SW480 (cell line): ENCODE measurements at places on chromosomes 3 and 15.
A peak's percentile ranks its signal among the peaks of the same experiment; 100 is the strongest.

DNA sequence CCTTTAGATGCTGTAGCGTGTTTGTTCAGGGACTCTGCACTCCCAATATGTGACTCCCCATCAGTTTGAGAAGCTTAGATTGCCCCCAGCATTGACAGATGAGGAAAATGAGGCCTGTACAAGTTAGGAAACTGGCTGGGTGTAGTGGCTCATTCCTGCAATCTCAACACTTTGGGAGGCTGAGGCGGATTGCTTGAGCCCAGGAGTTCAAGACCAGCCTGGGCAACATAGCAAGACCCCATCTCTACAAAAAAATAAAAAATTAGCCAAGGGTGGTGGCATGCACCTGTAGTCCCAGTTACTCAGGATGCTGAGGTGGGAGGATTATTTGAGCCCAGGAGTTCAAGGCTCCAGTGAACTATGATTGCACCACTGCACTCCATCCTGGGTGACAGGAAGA, 14.0 kb upstream of the PTPN23 start:
- DNase-seq = no peak

DNA sequence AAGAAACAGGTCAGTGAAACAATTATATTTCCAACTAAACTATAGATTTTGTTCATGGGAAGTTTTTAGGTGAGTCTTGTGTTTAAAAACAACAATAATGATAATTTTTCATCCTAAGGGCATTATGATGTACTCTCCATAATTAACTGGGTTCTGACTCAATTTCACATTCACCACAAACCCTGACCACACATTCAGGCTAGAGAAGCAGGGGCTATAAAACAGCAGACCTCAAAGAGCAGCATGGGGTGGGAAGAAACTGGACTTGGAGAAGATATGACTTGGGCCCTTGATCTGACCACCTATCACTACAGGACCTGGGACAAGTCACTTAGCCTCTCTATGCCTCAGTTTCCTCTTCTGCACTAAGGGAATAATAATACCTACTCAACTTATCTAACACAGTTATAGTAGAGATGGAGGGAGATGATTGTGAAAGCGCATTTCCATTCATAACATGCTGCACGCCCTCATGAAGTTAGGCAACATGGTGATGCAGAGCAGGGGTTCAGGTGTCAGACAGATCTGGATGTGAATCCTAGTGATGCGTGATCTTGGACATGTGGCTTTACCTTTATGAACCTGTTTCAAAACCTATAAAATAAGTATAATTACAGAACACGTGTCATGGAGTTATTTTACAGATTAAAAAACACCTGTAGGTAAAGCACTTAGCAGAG, 63.0 kb upstream of the ACP3 start:
- DNase-seq = no peak

- DNase-seq = no peak
Observed at GRCh38 chr3:155629056-155629455, 115.8 kb downstream of the PLCH1 start.

GRCh38 chr3:138898708-138899107, 48.2 kb downstream of the FOXL2 start:
- no peak for DNase-seq

- DNase-seq = no peak
Observed at GRCh38 chr3:99508191-99508590, 130.2 kb upstream of the COL8A1 start.

DNA sequence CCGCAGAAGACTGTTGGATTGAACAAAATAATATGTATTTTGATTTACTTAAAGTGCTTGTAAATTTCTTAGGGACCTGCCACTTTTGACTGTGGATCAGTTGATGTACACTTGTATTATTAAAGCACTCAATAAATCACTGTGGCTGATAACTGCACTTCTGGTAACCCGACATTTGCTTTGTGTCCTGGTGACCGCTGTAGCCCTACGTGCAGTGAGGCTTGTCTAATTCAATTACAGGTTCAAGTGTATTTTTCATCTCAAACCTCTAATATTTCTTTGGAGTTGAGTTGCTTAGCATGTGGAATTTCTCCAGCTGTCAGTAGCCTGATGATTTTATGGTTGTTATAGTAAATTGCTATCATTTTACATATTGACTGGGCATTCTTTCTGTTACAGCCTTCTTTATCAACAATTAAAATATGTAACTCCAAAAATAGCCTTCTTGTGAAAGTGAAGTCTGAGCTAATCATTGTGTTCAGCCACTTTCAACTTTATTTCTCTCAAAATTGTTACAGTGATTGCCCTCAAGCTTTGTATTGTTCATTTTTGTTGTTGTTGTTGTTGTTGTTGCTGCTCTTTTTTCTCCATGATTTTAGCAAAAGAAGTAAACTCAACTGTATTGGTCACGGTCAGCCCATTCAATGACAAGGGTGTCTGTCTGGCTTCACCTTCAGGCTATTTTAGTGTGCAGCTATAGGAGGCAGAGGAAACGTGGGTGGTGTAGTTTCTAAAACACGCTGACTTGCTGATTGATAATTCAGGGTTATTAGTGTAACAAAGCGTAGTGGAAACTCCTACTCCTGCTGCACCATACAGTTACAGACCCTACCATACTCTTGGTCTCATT, 215.1 kb upstream of the UBE2E1 start:
- no peak for DNase-seq

- DNase-seq = no peak
Observed at GRCh38 chr3:102668247-102668646, 233.4 kb downstream of the ZPLD1 start.

DNA sequence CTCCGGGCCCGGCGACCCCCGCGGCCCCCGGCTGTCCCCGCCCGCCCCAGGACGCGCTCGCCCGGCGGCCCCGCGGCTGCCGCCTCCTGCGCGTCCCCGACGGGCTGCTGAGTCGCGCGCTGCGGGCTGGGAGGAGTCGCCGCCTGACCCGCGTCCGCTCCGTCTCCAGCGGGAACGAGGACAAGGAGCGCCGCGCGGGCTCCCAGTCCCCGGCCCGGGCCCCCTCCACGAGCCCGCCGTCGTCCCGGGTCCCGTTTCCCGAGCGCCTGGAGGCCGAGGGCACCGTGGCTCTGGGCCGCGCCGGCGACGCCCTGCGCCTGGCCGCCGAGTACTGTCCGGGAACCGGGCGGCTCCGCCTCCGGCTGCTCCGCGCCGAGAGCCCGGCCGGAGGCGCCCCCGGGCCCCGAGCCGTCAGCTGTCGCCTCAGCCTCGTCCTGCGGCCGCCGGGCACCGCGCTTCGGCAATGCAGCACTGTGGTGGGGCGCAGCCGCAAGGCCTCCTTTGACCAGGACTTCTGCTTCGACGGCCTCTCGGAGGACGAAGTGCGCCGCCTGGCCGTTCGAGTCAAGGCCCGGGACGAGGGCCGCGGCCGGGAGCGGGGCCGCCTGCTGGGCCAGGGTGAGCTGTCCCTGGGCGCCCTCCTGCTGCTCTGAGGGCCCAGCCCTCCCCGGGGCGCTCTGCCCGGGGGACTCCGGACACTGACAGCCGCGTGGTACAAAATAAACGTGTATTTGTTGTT, 1.5 kb downstream of the C2CD4A start:
- peak; percentile 20 for DNase-seq
